MCF 10A (cell line): ENCODE measurements at places on chromosomes 3 and 15. TPM values are rescaled to one million over a fixed set of nuclear protein-coding genes. Genes with fewer than 3 reads are reported as not detected.

Gene MKRN2OS
- 0.37 and 0.47 TPM in 2 replicates for total RNA-seq

DNA sequence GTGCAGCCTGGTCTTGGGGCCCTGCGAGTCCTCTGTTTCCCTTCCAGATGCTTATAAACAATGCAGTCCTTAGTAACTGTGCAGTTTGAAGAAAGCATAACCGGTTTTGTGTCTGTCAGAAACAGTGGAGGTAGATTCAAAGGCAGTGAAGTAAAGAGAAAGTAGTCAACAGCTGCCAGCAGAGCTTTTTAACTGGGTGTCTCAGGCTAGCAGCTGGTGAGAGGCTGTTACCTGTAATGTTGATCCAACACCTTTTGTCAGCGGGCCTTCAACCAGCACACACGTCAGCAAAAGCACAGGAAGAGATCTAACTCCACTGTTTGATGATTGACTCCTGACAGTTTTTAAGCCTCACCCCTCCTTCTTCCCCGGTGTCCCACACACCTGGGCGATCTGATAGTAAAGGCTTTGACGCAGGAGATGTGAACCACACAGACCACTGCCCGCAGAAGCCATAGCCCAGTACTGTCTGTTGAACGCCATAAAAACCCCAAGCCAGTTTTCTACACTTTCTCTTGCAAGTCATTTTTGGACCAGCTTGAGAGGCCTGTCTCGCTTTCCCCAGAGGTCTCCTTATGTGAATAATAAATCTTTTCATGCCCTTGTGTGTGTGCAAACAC lies 178.0 kb downstream of the FMN1 start:
- no peak for DNase-seq

Gene VIPR1
- 0.28 and 0.54 TPM in 2 replicates for total RNA-seq

DNA sequence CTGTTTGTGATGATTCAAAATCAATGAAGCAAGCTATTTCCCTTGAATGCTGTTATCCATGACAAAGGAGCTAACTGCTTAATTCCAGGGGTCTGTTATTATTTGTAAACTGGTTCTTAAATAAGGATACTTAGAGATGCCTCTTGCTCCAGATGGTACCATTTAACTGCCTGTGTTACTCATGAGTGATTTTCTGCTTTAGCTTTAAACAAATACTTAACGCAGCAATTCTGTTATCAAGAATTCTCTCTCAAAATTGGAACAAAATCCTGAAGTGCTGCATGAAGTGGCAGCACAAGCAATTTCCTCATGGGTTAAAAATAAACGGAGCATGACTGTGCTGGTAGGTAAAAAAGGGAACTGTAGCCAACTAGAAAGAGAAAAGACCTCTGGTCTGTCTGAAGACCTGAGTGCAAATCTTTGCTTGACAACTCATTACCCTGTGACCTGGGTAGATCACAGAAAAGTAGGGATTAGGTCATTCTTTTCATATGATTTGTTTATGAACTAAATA lies 62.5 kb upstream of the GBE1 start:
- DNase-seq, result no peak

- DNase-seq, result no peak
Measured at GRCh38 chr3:99902091-99902490, 84.4 kb downstream of the CMSS1 start.

- no peak for DNase-seq
Measured at GRCh38 chr3:150666167-150666566, 37.6 kb downstream of the ERICH6 start.

DNA sequence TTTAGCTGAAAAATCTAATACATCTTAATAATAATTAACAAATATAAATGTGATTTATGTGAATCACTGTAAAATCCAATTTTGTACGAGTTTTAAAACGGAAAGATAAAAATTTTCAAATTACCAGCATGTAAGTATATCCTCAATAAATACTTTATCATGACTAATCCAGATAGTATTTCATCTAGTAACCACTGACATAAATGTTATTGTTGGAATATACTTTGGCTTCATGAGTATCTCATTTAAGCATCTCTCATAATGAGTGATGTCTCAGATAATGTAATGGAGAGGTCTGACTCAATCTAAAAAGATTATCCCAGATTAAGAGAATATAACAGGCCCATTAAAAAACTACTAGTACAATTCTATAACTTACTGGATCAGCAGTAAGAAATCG lies 216.3 kb downstream of the STAG1 start:
- DNase-seq, result peak; percentile 16

- no peak for DNase-seq
Measured at GRCh38 chr3:48409291-48410201, 20.3 kb downstream of the PLXNB1 start.

- no peak for DNase-seq
Measured at GRCh38 chr15:85692873-85693272, 101.9 kb downstream of the KLHL25 start.

Gene LRRK1
- 15.4 and 18.0 TPM in 2 replicates for total RNA-seq

DNA sequence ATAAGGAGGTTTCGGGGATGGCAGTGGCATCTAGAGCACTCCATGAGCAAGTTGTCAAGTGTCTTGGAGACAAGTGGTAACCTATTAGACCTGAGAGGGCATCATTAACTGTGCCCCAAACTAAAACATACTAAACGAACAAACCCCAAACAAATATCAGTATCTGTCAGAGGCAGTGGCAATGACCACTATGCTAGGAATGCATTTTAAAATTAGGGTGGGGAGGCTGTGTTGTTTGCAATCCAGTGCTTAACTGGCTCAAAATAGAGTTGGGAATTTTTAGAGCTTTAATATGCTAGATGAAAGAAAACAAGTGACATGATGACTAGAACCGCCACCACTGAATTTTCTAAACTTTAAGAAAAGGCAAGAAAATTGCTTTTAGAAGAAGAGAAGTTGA lies 51.8 kb upstream of the TPRG1 start:
- DNase-seq, result no peak

DNA sequence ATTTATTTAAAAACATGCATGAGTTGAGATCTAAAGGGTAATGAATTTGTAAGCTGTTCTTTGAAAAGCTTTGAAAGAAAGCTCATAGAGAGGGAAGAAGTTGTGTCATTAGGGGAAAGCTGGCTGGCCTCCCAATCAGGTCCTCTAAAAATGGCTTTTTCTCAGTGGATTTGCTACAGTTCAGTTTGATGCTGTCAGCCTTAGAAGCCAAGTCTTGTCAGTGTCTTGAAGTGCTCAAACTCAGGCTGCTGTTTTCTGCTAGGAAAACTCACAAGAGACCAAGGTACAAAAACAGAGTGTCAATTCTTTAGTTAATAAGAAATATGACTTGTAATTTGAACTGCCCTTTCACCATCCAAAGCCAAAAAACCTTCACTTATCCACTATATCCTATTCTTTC lies 243.8 kb downstream of the OTOL1 start:
- no peak for DNase-seq

Gene KIF7
- 2.7 and 3.1 TPM in 2 replicates for total RNA-seq

Gene P2RY14
- not detected in 2 replicates for total RNA-seq

Gene LRRIQ4
- not detected in 2 replicates for total RNA-seq

Gene ALPK3
- total RNA-seq, result 0.07 and 0.10 TPM in 2 replicates

Gene IL17RD
- 0.91 and 1.2 TPM in 2 replicates for total RNA-seq

- no peak for DNase-seq
Measured at GRCh38 chr15:51318382-51319150, 19.8 kb downstream of the CYP19A1 start.

Gene CAV3
- total RNA-seq, result not detected in 2 replicates

Gene GOLGA6B
- not detected in 2 replicates for total RNA-seq

DNA sequence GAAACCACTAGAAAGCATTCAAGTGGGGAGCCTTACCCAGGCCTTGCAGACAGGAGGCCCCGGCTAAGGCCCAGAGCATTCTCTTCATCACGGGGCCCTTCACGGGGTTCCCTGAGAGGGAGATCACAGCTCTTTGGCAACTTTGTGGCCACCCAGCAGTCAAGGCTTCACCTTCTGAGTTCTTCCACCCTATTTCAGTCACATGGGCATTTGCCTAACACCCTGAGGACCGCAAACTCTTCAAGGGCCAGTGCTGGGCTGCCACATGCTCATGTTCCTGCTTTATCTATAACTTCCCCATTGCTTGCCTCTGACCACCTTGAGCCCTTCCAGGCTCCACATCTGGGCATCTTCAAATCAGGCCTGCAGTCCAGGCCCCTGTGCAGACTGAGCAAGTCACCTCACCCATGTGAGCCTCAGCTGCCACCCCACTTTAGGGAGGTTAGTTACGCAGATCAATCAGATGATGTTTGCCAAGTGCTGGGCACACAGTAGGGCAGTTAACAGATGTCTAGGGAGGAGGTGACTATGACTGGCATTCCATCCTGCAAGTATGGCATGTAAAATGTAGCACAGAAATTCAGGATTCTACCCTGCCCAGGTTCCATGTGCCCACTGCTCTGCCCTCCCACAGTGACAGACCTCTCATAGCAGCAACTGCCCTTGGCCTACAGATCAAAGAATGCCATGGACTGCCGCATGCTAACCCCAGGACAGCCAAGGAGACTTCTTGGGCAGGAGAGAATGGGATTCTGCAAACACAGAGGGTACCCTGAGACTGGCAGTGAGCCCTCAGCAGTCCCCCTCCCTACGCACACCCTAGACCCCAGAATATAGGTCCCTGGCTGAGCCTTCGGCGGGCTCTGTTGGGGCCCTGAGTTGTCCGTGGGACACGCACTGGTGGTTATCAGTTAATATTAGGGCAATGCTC lies 37.6 kb upstream of the ZNF710 start:
- DNase-seq, result no peak

- DNase-seq, result peak; percentile 49
Measured at GRCh38 chr15:83205725-83206324, 1.8 kb downstream of the HDGFL3 start.

GRCh38 chr15:50501815-50502214 lies 44.7 kb downstream of the USP50 start:
- DNase-seq, result no peak

- peak; percentile 85 for DNase-seq
Measured at GRCh38 chr3:120498556-120499346, 48.0 kb upstream of the FSTL1 start.

GRCh38 chr15:36886191-36886590 lies 214.2 kb downstream of the MEIS2 start:
- DNase-seq, result no peak

- DNase-seq, result peak; percentile 87
Measured at GRCh38 chr3:58874248-58874741, 175.5 kb downstream of the CFAP20DC start.

DNA sequence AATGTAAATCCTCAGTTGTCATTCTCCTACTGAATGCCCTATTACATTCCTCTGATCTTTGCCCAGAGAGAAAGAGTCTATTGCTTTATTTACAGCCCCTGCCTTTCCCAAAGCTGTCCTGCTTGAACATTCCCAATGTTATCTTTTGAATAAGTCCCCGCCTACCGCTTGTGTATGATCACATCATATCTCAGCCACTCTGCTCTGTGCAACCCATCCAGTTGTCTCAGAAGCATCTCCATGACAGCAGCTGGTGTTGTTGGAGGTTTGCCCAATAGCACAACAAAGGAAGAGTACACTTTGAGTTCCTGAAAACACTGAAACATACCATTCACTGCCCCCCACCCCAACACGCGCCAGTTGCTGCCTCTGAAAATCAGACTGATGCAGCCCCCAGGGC lies 22.0 kb upstream of the FAM3D start:
- no peak for DNase-seq

Gene NOX5
- 1.4 and 1.8 TPM in 2 replicates for total RNA-seq

GRCh38 chr3:111801693-111802092 lies 57.4 kb upstream of the PHLDB2 start:
- peak; percentile 54 for DNase-seq

DNA sequence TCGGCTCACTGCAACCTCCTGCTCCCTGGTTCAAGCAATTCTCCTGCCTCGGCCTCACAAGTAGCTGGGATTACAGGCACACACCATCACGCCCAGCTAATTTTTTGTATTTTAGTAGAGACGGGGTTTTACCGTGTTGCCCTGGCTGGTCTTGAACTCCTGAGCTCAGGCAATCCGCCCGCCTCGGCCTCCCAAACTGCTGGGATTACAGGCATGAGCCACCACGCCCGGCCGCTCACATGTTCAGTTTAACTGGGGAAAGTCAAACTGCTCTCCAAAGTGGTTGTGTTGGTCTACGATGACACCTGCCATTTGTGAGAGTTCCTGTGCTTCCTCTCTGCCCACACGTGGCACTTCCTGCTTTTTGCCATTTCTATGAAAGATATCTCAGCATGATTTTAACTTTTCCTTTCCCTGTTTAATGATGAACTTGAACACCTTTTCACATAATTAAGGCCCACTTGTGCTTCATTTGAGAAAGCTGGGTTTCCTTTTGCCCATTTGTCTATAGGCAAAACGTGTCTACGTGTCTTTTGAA lies 877 bp upstream of the GP5 start:
- no peak for DNase-seq

DNA sequence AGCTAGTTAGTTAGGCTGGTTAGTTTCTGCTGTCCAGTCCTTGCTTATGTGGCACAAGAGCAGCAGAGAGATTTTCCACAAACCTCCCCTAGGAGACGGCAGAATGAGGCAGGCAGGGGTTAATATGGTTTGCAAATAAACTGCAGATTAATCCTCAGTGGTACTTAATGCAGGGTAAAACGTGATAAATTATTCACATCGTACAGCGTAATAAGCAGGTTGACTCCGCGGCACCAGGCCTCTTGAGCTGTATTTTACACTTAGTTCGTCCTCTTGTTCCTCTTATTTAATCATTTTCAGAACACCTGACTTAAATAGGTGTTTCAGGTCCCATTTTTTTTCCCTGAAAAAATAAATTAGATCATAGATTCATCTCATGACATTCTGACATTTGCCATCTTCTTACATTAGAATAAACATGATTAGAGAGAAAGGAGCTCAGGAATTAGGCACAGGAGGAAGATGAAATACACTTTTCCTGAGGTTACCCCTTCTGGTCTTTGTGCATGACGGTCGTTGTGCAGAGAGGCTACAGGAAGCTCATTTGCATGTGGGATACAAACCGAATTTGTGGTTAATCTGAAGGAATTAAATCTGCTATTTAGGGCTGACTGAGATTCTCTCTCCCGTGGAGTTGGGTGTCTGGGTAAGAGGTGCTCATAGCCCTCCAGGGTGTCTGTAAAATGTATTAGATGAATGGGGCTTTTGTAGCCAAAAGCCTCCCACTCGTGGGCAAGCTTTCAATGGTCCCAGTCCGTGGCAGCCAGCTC lies 27.1 kb upstream of the VPS8 start:
- no peak for DNase-seq

Gene ZCWPW2
- 0.77 and 1.0 TPM in 2 replicates for total RNA-seq

GRCh38 chr15:84003791-84004503 lies 231.6 kb upstream of the GOLGA6L4 start:
- DNase-seq, result no peak

Gene NEO1
- total RNA-seq, result 13.2 and 15.1 TPM in 2 replicates

- no peak for DNase-seq
Measured at GRCh38 chr3:117130222-117130621, 420.6 kb downstream of the TUSC7 start.
